ENCODE measurements at places on chromosomes 6 and 20.

- no peak for DNase-seq
Observed at GRCh38 chr6:111710439-111710838, 104.8 kb upstream of the TRAF3IP2 start.

DNA sequence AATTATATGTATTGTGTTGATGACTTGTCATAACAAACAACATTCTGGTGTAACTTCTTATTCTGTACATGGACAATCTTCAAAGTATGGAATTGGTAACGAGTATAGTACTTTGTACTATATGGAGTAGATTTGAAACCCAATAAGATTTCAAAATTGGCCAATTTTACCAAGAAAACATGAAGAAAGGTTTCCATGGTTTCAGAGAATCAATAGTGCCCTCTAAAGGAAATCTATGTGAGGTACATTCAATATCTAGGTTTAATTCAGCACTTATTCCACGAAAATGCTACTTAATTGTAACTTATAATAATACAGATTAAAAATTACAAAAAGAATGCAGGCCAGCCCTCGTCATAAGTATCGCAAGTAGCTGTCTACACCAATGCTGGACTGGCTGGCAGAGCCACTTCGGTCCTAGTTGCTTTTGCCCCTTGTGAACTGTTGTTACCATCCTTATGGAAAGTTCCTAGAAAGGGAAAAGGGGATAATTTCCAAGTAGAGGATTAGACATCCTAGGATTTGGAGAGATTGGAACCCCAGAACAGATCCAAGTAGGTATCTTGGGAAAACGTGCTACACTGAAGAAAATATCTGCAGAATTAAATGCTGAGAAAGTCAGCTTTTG is 70.9 kb downstream of the LCA5 start:
- DNase-seq, result no peak

- no peak for DNase-seq
Observed at GRCh38 chr6:3209114-3210023, 18.1 kb downstream of the TUBB2B start.

- DNase-seq, result no peak
Observed at GRCh38 chr20:1832634-1833033, 62.6 kb upstream of the SIRPA start.

- no peak for DNase-seq
Observed at GRCh38 chr20:53926428-53927028, 143.9 kb downstream of the BCAS1 start.

DNA sequence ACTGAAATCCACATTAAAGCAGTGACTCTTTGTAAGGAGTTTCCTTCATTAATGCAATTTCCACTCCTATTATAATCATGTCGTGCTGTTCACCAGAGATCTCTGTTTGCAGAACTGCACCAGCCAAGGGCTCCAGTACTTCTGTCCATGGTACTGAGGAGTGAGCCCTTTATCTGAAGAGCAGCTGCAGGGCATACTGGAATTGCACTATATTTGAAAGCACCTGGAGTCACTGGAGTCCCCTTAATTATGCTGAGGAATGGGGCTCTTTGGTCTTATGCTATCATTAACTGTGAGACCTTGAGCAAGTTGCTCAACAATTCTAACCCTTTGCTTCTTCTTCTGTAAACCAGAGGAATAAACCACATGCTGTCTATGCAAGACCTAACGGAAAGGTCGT is 61.7 kb upstream of the NUP153 start:
- no peak for DNase-seq

DNA sequence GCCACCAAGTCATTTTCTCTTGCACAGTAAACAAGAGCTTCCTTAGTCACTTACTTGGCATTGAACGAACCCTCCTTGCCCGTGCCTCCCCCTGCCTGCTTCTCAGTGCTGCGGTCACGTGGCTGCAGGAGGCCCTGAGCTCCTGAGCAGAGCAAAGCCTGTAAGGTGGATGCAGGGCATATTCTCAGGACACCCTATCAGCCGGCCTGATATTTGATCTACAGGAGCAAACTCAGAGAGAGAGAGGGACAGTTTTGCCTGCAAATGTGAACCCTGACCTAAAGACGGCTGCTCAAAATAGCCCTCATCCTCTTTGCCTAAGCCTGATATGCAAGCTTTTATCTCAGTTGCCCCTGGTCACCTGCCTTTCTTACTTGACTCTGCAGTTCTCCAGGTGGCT is 93.0 kb upstream of the POPDC3 start:
- no peak for DNase-seq

- DNase-seq, result no peak
Observed at GRCh38 chr6:126914172-126914571, 204.3 kb upstream of the RSPO3 start.

GRCh38 chr6:134575221-134575620 is 257.3 kb upstream of the SGK1 start:
- DNase-seq, result no peak

- no peak for DNase-seq
Observed at GRCh38 chr6:5923840-5924239, 82.9 kb downstream of the NRN1 start.

DNA sequence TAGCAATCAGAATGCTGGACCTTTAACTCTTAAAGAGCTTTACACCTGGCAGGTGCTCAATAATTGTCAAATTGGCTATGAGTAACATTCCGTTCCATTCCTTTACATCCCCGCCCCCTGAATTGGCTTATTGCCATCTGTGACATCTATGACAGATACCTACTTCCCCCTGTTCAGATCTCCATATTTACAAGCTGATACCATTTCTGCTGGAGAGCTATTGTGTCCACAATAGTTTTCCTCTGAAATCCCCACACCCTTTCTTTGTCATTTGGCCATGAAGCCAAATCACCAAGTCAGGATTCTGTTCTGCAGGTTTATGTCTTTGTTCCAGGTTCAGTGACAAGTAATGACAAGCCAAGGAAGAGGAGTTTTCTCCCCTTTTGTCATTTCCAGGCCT is 3.2 kb downstream of the CDH26 start:
- no peak for DNase-seq

DNA sequence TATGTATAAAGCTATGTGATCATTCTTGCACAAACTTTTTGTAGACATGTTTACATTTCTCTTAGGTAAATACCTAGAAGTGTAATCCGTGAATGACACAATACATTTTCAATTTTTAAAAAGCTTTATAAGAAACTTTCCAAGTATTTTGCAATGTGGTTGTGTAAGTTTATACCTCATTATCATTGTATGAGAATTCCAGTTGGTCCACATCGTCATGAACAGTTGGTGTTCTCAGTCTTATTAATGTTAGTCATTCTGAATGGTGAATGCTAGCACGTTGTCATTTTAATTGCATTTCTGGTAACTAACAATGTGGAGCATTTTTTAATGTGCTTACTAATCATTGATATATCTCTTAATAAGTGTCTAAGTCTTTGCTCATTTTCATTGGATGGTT is 116.5 kb upstream of the F13A1 start:
- no peak for DNase-seq

GRCh38 chr6:36054956-36055355 is 27.3 kb downstream of the MAPK14 start:
- no peak for DNase-seq

DNA sequence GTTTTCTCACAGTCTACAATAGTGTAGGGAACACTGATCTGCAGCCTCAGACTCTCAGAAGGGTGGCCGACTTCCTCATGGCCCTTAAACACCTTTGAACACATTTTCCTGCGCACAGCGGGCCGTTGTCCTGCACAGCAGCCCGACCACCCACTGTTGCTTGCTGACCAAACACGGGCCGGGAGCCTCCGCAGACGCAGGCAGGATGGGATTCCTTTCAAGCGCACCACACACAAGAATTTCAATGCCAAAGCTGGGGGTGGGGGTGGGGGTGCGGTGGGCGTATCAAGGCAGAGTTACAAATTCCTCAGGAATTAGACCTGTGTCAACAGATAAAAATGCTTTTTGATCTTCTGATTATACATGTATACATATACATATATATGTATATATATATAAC is 74.5 kb downstream of the HUS1B start:
- DNase-seq, result no peak

DNA sequence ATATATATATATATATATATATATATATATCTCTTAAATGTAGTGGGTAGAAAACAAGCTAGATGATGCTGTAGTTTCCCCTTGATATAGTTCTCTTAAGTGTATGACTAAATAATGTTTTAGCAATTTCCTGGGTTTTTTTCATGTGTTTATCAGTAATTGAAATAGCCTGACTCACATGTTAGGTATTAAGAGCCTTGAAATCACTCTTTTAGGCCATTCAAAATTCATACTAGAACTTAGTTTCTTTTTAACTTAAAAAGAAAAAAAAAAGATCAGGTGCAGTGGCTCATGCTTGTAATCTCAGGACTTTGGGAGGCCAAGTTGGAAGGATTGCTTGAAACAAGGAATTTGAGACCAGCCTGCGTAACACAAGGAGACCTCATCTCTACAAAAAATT is 44.1 kb downstream of the NKX2-4 start:
- no peak for DNase-seq

GRCh38 chr6:56280126-56280525 is 32.7 kb upstream of the COL21A1 start:
- DNase-seq, result no peak

DNA sequence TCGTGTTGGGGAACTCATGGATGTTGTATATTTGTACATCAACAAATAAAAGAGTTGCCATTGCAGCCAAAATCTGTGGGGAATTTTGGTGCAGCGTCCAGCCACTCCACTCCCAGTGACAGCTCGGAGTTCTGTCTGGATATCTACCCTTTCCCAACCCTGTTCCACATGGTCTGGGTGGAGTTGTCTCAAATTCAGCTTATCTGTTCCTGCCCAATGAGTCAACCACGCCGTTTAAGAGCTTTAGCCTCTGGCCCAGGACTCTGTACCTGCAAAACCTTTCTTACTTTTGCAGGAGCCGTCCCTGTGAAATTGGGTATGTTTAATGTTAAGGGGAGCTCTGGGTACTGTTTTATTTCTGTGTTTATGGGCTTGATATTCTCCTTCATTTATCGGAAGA is 33.9 kb upstream of the OVOL2 start:
- DNase-seq, result no peak

DNA sequence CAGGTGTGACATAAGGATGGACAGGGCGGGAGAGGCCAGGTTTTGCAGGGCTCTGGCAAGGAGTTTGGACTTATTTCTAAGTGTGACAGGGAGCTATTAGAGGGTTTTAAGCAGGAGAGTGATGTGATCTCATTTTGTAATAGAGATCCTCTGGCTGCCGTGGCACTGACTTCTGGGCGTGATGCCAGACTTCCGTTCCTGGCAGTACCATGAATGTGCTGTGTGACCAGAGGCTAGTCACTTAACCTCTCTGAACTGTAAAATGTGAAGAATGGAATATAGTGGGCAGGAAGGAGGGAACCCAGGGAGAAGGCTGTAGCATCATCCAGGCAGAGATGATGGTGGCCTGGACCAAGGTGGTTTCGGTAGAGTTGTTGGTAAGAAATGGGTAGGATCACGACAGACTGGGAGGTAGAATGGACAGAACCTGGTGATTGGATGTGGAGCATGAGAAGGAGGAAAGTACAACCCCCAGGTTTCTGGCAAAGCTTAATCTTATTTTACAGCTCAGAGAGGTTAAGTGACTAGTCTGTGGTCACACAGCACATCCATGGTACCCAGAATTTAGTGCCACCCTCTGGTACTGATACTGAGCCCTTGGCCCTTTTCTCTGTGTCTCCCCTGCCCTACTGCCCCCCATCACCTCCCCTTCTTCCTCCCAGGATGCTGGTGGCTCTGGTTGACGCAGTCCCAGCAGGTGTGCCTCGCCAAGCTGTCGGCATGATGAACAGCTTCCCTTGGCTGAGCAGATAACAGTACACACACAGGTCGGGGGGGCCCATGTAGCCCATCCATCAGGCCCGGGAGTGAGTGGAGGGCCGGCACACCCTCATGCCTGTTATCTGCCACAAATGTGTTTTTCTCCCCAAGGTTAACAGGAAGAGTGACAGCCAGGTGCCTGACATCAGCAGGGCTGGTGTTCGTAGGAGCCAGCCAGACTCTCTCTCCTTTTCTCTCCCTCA is 52.9 kb upstream of the CTNNBL1 start:
- no peak for DNase-seq

DNA sequence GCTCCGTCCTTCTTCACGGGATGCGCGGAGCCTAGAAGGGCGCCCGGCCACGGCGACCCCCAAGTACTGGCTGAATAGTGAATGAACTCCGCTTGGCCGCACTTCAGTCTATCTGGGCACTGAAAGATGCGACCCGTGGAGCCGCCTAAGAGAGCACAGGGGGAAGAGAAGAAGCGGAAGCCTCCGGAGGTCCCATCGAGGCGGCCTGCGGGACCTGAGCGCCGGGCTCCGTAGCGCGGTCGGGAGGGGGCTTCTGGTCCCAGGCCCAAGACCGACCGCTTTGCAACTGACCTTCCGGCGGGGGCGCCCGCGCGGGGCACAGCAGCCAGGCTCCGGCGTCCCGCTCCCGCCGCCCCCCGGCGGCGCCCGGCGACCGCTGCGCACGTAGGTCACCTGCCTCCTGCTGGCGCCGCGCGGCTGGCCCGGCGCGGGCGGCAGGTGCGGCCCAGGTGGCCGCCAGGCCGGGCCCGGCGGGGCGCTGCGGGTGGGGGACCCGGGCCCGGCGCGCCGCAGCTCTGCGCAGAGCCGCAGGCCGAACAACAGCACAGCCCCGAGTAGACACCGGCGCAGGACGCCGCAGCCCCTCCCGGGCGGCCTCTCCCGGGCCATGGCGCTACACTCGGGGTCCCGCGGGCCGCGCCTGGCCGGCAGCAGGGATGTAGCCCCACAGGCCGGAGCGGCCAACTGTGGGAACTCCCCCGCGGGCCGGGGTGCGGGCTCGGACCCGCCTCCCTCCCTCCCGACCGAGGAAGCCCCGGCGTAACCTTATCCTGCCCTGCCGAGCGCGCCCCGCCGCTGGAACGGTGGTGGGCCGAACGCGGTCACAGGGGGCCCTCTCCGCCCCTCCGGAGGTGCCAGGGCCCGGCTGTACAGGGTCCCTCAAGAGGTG is at the start of gene METTL24:
TSS of gene METTL24 (minus strand) at position 686 of the 889 bp plus-strand sequence. CDS start at position 609, 77 bp downstream.
- DNase-seq, result no peak

- no peak for DNase-seq
Observed at GRCh38 chr6:159089909-159090308, 45.1 kb upstream of the TAGAP start.

GRCh38 chr6:27251606-27252251 is 4.2 kb downstream of the PRSS16 start:
- peak; percentile 28 for DNase-seq

GRCh38 chr6:109325400-109325801 is 56.9 kb downstream of the CD164 start:
- no peak for DNase-seq

DNA sequence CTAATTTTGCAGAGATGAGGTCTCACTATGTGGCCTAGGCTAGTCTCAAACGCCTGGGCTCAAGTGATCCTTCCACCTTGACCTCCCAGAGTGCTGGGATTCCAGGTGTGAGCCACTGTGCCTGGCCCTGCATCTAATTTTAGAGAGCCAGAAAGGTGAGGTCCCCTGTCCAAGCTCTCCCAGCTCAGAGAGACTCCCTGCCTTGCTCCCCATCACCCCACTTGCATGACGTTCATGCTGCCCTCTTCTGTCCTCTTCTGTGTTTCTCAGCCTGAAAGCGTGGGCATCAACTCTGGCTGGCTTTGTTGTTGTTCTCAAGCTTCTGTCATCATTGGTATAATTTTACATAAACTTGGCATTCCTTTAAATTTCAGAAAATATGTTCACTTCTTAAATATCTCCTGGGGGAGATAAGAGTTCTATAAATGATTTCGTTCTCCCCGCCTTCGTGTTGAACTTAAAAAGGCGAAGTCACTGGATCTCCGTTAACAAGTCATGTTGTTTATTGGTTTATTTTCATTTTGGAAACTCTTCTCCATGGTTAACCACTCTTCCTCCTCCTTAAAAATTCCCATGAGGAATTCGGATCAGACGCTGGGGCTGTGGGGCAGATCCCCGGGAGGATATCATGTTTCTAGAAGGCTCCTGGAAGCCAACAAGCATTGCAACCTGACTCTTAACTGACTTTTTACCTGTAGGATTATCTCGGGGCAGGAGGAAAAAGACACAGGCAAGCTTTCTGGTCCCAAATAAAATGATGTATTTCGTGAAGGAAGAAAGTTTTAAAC is 13.2 kb upstream of the PARD6B start:
- no peak for DNase-seq

Data from stimulated activated CD8-positive, alpha-beta memory T cell treated with anti-CD3 and anti-CD28 coated beads, Interleukin-4, amount 100 ng/mL, for 4 hours (primary cell).